NCI-H510A (cell line): ENCODE measurements at places on chromosomes 2 and 18.

- DNase-seq, result peak; percentile 61
Measured at GRCh38 chr2:113167115-113167932, 6.4 kb upstream of the PSD4 start.

DNA sequence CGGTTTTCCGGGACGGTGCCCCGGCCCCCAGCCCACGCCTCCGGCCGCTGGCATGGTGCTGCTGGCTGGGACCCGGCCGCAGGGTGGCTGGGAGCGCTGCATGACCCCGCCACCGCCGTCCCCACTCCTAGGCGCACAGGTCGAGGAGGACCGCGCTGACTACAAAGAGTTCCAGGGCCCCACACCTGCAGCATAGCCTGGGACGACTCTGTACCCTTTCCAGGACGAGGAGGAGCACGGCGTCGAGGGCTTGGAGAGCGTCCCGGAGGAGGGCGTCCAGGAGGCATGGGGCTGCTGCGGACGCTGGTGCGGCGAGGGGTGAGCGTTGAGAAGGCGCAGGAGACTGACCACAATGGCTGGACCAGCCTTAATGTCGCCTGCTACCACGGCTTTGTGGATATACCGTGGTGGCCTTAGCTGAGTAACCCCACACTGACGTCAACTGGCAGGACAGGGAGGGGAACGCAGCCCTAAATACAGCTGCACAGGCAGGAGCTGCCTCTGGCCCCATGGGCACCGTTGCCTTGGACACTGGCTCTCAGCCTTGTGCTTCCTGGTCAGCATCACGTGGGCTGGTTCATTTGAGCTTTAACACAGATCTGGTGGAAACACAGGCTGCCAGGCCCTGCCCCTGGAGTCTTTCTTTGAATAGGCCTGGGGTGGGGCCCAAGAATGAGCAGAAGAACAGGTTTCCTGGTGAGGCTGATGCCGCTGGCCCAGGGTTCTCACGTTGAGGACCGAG lies 40.9 kb upstream of the TRIM43B start:
- DNase-seq, result no peak

GRCh38 chr2:128166746-128167353 lies 75.8 kb downstream of the UGGT1 start:
- no peak for DNase-seq

DNA sequence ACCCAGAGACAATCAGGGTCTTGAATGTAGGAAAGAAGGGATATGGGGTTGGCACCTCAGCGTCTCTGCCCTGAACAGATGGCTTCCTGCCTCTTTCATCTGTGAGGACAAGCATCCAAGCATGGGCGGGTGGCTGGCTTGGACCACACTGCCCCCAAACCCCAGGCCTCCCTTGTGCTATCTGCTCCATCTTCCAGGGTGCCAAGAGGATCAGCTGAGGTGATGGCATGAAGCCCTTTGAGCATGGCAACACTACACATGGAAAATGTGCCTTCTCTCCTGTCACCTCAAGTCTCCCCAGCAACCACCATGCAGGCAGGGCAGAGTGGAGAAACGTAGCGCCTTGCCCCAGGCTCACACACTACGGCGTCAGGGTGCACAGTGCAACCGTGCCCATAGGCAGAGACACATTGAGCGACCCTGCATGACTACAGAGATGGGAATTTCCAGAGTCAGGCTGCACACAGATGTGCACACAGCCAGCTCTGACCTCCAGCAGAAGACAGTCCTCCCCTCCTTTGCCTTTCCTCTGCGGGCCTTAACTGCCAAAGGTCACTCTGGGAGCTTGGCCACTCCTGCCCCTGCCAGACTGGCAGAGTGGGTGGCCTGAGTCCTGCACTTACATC lies 1.5 kb downstream of the KCNIP3 start:
- DNase-seq, result no peak

DNA sequence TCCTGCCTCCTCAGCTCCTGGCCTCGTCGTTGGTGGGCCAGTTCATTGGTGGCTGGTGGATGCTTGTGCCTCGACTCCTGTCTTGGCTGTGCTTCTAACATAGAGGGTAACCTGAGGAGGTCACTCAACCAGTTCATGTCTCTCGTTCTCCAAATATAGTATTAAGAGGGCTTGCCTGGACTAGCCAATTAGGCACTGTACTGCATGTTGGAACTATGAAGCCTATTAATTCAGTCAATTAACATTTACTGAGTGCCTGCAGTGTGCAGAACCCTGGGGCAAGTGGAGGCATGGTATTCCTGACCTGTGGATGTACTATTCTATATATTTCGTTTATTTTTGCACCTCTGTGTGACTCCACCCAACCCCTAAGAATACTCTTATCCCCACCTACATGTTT lies 89.9 kb upstream of the PELI1 start:
- no peak for DNase-seq

DNA sequence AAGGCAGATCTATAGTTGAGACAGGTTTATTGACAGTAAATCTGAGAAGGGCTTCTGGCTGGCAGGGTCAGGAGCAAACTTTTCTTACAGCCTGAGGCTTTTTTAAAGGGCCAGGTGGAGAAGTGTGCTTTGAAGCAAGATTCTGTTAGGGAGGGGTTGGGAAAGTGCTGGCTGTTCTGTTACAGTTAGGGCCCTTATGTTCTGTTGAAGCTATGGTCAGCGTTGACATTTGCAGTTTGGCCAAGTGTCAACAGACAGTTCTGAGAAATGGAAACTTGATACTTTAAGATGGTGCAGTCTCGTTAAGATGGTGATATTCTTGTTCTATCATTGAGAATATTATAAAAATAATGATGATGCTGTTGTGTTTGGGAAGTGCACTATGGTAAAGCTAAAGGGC lies 154.2 kb downstream of the RDH14 start:
- DNase-seq, result no peak

DNA sequence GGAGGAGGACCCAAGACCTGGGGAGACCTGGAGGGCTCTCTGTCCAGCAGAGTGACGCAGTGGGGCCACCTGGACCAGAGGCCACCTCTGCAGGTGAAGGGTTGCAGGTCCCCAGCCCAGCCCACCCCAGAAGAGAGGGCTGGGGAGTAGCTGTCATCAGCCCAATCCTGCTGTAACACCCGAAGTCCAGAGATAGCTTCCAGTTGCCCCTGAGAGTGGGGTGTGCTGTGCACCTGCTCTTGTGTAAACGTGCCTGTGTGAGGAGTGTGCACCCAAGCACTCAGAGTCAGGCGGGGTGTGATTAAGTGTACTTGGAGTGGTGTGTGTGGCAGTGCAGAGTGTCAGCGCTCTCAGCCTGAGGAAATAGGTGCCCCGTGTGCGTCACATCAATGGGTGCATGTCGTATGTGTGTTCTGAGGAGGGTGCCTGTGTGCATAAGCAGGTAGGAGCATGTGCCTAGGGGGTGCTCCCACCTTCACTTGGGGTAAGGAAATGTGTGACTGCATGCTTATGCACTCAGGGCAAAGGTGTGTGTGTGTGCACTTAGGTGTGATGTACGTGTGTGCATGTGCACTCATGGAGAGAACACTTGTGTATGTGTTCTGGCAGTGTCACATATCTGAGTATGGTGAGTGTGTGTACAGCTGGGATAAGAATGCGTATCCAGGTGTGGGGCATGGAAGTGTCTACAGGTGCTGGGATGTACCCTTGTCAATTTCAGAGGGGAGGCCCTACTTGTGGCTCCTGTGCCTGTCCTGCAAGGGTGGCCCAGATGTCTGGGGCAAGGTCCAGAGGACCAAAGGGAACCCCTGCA lies 672 bp downstream of the ATP6V1B1 start:
- peak; percentile 30 for DNase-seq

DNA sequence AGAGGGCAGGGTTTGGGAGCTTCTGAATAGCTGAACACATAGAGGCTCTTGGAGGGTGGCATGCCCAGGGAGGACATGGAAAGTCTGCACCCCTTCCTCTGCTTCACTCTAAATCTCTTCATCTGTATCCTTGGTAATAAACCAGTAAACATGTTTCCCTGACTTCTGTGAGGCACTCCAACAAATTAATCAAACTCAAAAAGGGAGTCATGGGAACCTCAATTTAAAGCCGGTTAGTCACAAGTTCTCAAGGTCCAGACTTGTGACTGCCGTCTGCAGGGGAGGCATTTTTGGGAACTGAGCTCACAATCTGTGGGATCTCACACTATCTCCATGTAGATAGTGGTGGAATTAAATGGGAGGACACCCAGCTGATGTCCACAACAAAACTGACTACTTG lies 33.1 kb upstream of the STON1 start:
- DNase-seq, result no peak

DNA sequence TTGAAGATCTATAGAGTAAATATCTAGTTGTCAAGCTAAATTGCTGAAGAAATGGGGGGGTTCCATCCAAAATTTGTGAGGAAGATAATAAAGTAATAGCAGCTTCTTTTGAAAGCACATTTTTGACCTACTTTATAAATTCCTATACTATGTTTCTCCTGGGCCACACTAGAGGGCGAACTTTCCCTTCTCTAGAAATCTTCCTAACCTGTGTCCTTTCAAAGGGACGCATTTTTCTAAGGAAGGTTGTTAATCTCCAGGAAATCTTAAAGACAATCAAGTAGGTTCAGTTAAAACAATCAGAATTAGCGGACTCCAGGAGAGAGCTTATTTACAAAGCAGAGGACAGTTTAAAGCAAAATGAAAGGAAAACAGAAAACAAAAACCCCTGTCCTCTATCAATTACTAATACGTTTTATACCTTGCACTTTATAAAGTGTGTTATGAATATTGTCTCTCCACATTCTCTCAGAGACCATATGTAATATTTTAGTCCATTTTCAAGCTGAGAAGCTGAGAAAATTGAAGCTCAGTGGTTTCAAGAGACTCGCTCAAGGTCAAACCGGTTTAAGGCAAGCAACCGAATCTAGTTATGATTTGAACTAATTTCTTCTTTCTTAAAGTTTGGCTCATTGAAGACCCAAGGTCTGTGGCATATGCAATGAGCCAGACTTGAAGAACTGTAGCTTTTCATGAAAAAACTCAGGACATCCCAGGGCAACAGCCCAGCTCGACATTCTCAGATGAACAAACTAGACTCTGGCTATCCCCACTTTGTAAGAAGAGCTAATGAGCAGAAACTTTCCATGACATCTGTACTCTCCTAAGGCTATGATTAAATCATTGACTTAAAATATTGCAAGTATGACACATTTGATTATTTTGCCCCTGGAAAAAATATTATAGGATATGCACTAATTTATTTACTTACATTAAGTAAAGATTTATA lies 273.6 kb downstream of the PAX3 start:
- no peak for DNase-seq

DNA sequence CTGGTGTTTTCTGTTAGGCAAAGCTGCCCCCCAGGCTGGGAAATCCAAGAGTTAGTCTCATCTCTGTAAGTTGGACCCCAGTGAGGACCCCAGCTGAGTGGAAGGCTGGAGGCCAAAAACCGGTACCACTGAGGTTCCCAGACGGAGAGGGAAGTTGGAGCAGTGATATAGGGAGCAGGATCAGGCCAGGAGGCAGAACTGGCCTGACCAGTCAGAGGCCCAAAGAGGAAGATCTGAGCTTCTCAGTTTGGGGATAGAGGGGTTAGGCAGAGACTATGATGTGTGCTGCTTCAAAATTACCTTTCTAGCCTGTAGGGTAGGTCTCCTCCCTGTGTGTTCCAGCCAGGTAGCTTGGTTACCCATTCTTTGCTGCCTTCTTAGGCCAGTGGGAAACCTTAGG lies 4.6 kb upstream of the RNF181 start:
- no peak for DNase-seq

GRCh38 chr2:32358111-32358482 lies 1.3 kb downstream of the BIRC6 start:
- DNase-seq, result no peak

DNA sequence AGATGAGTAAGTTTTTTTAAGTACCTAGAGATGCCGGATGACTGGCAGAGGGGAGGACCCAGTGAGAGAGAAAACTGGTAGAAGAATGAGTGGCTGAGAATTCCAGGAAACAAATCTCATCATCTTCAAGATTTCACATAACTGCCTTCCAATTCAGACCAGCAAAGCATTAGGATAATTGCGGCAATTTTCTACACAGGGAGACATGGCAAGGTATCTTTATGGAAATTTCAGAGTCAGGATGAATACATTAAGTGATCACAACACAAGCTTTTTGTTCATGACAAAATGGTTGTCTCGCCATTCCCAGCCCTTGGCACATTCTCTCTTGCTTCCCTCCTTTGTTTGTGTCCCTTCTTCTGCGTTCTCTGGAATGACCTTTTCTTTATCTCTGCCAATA lies 82.1 kb downstream of the ALK start:
- DNase-seq, result no peak

DNA sequence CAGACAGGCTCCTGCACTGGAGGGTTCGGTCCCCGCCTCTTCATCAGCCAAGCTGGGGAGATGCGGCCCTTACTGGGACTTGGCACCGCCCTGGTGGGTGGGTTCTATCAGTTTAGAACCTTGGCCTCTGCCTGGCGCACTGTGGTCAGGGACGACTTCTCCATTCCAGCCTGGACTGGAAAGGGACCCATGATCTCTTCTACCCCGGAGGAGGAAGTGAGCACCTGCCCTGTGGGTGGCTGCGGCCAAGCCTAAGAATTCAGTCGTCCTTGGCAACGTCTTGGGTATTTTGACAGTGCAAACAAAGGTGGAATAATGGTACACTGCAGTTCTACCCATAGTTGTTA lies 106.9 kb upstream of the CD302 start:
- no peak for DNase-seq

DNA sequence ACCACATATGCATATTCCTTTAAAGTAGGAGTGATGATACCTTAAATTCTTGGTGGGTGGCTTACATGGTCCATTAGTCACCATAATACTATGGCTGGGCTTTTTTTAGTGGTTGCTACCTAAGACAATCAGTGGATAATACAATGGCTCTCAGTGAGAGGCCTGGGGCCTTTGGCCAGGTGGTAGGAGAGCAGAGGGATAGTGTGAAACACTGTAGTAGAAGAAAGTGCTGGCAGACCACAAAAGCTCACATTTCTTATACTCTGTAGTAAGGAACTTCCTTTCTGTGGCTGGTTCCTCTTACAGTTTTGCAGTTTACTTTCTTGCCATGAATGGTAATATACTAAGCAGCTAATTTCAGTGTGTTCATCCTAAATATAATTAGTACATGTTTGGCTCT lies 583.5 kb downstream of the XIRP2 start:
- DNase-seq, result no peak

DNA sequence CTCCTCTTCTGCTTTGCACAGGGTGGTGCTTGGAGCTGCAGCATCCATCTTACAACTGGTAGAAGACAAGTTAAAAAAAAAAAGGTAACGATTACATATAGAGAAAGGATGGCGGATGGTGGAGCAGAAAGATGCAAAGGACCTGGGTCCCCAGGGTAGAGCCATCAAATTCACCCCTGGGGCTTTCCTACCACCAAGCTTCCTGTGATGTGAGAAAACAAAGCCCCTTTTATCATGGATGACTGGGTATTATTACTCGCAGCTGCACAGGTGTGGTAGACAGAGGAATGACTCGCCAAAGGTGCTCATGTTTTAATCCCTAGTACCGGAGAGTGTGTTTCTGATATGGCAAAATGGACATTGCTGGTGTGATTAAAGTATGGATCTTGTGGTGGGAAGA lies 1.3 kb upstream of the ACOXL start:
- DNase-seq, result no peak

GRCh38 chr2:68771211-68771751 lies 36.7 kb downstream of the ARHGAP25 start:
- DNase-seq, result no peak
